Activated effector memory CD4-positive, alpha-beta T cell treated with anti-CD3 and anti-CD28 coated beads, Interleukin-2, amount 50 U/mL, for 16 hours (primary cell): ENCODE measurements at places on chromosomes 12 and 14.

GRCh38 chr12:65741656-65742017, 82.6 kb upstream of the HMGA2 start:
- no peak for DNase-seq

- peak; percentile 80 for DNase-seq
Observed at GRCh38 chr14:34043627-34044372, 92.9 kb upstream of the EGLN3 start.

- no peak for DNase-seq
Observed at GRCh38 chr14:105092171-105093037, 27.2 kb upstream of the GPR132 start.

GRCh38 chr12:9345171-9345570, 137.0 kb upstream of the PZP start:
- no peak for DNase-seq

DNA sequence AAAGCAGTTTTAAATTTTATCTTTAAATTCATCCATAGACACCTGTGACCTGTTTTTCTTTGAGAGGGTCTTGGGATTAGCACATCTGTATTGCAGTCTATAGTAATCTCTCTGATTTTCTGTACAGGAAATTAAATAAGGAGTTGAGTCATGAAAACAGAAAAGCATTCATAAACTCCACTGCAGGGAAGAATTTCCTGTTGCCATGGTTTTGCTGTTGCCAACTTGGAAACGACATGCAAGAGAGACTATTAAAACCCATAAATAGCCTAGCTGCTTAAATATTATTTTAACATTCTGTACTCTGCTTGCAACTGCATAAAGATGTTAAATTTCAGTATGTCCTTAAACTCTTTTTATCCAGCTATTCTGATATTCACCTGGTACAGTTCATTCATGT, 281.0 kb upstream of the RGS6 start:
- DNase-seq, result no peak

DNA sequence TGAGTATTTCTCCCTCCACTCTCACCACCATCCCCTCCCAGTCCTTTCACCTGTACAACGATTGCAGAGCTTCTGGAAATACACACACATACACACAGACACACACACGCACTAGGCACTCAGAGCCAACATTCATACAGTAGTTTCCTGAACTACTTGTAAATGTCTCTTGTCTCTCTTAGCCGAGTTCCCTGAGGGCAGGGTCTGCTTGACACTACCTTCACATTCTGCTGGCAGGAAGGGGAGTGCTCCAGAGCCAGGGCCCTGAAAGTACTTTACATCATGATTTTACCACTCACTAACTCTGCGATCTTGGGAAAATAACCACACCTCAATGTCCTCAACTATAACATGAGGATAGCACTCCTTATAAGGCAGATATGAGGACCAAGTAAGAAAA, 82.7 kb downstream of the GAS2L3 start:
- DNase-seq, result no peak

DNA sequence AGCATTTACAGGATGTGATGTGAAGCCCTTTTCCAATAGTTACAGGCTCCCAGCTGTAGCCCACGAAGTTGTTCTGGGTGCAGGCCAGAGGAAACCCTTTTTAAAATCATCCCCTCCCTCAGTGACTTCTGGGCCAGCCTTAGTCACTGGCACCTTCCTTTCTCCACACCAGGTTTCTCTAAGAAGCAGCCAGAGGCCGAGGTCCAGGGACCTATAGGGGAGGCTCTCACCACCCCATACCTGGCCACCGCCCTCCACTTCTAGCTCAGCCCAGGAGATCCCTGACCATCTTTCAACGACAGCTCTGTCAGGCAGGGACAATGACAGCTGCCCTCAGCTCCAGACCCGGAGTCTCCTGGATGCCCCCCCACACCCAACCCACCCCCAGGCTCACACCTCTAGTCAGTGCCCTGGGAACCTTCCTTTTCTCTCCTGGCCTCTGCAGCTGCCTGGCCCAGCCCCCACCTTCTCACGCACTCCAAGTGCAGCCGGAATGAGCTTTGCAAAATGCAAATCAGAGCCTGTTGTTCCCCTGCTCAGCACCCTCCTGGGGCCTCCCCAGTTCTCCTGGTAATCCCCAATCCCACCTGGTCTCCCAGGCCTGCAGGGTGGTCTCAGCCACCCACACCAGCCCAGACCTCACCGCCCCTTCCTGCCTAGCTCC, 46.7 kb downstream of the TESC start:
- no peak for DNase-seq

GRCh38 chr12:3071107-3071506, 6.1 kb upstream of the TSPAN9 start:
- no peak for DNase-seq

GRCh38 chr14:95033682-95034632, 123.4 kb downstream of the DICER1 start:
- peak; percentile 31 for DNase-seq

GRCh38 chr14:68448252-68448902, 344.5 kb downstream of the ZFP36L1 start:
- no peak for DNase-seq

DNA sequence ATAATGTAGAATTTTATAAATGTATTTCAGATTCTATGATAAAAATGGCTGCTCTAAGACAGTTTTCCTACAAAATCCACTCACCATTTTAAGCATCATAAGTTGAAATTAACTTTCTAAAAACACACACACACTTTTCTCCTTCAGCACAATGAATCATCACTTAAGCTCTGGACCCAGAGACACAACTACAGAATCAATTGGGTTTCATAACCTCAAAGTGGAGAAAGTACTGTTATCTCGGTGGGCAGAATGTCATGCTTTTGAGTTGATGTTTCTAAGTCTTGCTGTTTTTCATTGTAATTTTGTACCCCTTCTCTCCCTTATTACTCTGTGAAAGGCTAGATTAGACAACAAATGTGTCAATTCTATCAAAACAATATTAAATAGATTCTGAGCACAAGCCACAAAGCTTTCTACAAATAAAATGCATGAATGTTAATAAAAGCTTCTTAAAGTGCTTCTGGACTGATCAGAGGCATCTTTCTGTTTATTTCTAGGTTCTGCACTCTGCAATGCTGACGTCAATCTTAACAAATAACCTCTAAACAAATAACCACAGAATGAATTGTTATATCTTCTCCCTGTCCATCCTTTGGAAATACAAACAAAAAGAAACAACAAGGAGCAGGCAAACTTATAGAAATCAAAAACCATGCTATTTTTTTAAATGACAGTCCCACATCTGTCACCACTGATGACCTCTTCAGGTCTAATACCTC, 8.2 kb downstream of the IPO8 start:
- DNase-seq, result no peak

DNA sequence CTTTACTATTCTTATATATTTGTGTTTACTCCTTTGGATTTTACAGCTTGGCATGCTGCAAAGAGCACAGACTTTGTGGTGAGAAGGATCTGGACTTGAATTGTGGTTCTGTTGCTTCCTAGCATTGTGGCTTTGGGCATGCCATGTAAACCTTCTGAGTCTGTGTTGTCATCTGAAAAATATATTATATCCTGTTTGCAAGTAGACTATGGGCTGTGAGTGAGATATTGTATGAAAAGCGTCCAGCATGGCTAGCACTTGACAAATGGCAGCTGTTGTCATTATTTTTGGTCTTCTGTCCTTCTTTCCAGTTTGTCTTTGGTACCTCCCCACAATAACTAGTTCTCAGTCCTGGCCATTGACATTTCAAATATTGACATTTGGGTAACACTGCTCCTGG, 61.8 kb upstream of the DACT1 start:
- DNase-seq, result no peak

- DNase-seq, result no peak
Observed at GRCh38 chr12:96822641-96823040, 84.4 kb upstream of the NEDD1 start.

GRCh38 chr12:47067176-47067575, 12.2 kb upstream of the PCED1B start:
- no peak for DNase-seq

DNA sequence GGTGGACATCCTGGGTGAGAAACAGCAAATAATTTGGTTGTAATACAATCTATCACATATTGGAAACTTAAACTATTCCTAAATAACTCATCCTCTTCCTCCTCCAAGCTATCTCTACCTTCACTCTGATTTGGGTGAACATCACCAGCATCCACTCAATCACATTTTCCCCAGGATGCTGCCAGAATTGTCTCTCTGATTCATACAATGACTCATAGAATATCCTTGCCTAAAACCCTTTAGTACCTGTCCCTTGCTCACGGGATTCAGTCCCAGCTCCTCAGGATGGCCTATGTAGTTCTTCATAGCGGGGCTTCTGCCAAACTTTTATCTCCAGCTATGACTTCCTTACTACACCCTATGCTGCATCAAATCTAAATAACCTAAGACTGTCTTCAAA, 146.8 kb downstream of the EMP1 start:
- DNase-seq, result no peak

DNA sequence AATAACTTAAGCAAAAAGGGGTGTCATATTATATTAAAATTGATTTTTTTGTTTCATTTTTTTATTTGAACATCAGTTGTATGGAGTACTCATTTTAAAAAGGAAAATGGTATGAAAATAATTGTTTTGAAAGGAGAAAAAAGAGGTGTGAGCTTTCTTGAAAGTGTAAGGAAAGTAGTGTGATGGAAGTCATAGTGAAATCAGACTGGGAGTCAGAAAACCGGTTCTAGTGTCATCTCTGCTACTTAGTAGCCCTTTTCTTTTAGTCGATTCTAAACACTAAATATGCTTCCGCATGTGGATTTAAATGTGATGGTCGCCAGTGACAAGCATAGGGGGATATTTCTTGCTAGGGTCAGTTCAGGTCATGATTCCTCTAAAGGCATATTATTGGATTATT, 1.8 kb upstream of the DYRK2 start:
- DNase-seq, result no peak

DNA sequence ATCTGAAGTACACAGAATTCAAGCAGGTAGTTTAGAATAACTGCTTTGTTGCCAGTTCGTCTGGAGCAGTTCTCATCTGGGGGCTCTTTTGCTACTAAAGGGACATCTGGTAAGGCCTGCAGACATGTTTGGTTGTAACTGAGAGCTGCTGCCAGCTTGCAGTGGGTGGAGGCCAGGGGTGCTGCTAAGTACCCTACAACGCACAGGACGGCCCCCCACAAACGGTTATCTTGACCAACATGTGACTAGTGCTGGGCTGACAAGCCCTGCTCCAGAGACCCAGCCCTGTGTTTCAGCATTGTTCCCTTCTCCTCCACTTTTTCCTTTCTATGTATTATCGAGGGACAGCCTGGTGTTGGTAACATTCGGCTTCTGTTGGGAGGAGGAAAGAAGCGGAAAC, 40.8 kb downstream of the FBXO21 start:
- DNase-seq, result no peak

- no peak for DNase-seq
Observed at GRCh38 chr12:29961231-29961630, 177.5 kb upstream of the TMTC1 start.

DNA sequence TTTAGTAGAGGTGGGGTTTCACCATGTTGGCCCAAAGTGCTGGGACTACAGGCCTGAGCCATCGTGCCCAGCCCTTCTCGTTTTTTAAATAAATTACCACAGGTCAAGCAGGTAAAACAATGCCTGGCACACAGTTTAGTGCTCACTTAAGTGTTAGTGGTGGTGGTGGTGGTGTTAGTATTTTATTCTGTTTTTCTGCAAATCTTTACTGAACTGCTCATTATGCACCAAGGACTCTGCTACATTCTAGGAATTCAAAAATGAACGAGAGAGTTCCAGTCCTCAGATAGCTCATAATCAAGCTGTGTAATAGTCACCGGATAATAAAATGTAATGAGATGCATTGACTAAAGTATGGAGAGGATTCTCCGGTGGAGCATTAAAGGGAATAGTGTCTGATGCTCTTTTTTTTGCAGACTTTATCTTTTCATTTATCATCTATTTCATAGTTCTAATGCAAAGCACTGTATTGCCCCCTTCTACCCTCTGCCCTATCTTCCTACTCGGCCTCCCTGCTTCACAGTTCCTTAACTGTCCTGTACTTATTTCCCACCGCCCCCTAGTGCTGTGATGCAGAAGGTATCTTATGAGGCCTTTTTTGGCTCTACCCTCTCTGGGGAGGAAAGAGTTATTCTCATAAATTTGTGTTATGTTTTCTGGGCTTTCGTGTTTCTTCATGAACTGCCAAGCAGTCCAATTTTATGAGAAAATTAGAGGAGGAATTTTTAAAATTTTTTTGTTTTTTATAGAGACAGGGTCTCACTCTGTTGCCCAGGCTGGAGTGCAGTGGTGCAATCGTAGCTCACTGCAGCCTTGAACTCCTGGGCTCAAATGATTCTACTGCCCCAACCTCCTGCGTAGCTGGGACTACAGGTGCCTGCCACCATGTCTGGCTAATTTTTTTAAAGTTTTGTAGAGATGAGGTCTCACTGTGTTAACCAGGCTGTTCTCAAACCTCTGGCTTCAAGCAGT, 1.0 kb downstream of the ITFG2 start:
- DNase-seq, result peak; percentile 78

- DNase-seq, result no peak
Observed at GRCh38 chr12:122917507-122918121, 21.7 kb upstream of the VPS37B start.
